GM04503 (cell line): ENCODE measurements at places on chromosomes 4 and X.
A peak's percentile ranks its signal among the peaks of the same experiment; 100 is the strongest.

GRCh38 chrX:134459683-134460004, 321 bp upstream of the HPRT1 start:
- DNase-seq: no peak

DNA sequence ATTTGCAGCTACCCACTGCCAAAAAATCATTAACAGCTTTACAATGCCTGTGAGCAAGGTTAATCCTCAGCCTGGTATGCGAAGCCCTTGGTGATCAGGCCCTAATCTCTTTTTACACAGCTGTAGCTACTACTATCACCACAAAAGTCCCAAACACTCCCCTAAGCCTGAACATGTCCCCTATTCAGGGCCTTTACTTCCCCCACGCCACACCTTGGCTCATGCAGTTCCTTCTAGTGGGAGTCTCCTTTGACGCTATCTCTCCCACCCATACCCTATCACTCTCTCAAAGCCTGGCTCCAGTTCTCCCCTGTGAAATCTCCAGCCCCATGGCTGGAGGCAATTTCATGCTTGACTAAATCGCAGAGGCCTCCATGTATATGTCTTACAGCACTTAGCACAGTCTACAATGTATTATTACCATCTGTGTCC, 90.6 kb upstream of the CBR4 start:
- DNase-seq: no peak

- DNase-seq: no peak
Measured at GRCh38 chr4:55125087-55125721, at the start of gene KDR. Gene KDR (minus strand): TSS chr4:55125595. CDS start chr4:55125293, 302 bp downstream.

GRCh38 chr4:48409203-48409602, 67.9 kb downstream of the SLAIN2 start:
- DNase-seq: no peak

GRCh38 chr4:148574502-148574901, 132.3 kb upstream of the NR3C2 start:
- DNase-seq: peak; percentile 7

DNA sequence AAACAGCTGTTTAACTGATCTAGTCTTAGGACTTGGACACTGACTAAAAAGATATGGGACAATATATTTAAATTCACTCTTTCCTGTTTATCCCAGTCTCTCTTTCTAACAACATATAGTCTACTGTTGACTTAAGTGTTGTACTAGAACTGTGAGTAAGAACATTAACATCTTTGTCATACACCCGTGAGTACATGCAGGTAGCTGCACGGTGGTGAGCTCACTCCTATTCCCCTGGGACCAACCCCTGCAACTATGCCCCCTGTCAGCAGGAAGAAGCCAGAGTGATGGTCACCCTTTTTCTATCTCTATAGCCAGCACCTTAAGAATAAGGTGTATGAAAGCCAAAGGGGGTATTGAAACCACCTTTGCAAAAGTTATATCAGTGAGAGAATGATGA, 17.6 kb downstream of the TBL1X start:
- no peak for DNase-seq

DNA sequence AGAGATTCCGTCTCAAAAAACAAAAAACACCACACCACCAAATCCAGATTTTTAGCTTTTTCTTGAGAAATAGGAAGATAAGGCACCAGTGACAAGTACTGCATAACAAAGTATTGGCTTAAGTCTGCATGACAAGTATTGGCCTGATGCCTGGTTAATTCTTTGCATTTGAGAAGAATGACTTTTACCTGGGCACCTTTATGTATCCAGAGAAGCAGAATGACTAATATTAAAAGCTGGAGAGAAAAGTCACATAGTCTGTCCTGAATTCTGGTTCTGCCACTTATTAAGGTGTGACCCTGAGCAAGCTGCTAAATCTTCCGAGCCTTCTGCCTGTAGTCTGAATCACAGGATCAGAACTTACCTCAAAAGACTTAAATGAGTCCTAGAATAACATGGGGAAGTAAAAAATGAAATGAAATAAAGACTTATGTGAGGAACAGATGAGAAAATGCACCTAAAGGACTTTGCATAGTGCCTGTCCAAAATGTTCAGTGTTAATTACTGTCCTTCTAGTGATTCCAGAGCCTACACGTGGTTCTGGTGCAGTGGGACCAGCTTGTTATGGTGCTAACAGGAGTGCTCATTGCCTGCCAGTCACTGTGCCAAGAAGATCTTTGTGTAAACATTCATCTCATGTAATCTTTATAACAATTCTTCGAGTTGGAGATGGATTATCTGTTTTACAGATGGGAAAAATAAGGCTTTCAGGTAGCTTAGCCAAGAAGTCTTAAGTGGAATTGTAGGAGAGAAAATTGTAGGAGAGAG, 31.6 kb downstream of the UGDH start:
- no peak for DNase-seq

DNA sequence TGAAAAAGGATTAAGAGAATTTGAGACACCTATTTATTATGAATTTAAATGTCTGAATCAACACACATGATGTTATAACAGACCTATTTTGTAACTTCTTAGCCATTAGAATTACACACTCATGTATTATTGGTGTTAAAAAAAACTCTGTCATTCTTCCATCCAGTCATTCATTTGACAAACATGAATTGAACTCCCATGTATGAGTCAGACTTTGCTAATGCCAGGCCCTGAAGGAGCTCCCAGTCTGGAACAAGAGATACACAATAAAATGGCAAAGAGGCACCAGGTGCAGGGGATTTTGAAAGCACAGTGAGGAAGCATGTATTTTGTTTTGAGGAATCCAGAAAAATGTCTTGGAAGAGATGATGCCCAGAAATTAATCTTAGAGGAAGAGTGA, 87.7 kb upstream of the EFHC2 start:
- DNase-seq: no peak

GRCh38 chr4:15130441-15130840, 128.2 kb downstream of the CPEB2 start:
- DNase-seq: no peak

- peak; percentile 11 for DNase-seq
Measured at GRCh38 chr4:187075514-187075913, 351.9 kb upstream of the FAT1 start.

DNA sequence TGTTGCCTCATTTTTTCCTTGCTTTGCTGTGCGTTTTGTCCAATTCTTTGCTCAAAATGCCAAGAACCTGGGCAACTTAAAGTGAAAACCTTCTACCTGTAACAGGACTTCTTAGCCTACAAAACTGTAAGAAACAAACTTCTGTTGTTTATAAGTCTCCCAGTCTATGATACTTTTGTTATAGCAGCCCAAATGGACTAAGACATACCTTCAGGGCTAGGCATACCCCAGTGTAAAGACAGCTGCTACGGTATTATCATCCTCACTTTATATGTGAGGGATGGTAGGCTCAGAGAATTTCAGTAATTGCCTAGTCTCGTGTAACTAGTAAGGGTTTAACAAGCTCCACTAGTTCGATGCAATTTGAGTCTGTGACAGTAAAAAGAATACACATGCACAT, 6.0 kb upstream of the OPHN1 start:
- no peak for DNase-seq

- DNase-seq: peak; percentile 81
Measured at GRCh38 chrX:39903343-39903742, 194.4 kb downstream of the BCOR start.

DNA sequence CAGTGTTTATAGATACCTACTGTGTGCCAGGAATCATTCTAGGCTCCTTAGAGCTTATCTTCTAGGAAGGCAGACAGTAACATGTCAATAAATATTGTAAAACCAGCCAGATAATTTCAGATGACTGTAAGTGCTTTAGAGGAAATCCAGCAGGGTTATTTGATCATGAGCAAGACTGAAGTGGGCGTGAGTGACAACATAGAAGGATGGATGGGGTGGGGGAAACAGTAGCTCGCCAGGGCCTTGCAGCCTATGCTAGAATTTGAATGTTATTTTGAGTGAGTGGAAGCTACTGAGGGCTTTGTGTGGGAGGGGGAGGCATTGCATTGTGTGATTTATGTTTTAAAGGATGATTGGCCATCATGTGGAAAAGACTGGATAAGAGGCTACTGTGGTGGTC, 6.7 kb downstream of the SRD5A3 start:
- no peak for DNase-seq

- DNase-seq: no peak
Measured at GRCh38 chr4:124948976-124949597, 236.6 kb upstream of the ANKRD50 start.

DNA sequence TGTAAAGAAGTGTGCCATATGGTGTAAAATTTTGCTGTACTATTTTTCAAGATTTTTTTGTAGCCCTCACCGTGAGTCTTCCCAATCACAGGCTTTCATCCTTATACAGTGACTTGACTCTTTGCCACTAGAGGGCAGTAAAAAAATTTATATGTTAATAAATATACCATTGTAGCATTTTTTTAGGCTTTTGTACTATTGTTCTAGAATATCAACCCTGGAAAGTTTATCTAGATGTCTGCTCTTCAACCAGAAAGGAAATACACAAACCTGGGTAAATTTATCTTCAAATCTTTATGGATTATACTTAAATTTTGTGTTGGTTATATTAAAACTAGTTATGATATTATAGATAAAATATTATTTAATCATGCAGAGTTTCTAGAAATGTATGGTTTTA, 235.3 kb downstream of the TENM3 start:
- peak; percentile 5 for DNase-seq

DNA sequence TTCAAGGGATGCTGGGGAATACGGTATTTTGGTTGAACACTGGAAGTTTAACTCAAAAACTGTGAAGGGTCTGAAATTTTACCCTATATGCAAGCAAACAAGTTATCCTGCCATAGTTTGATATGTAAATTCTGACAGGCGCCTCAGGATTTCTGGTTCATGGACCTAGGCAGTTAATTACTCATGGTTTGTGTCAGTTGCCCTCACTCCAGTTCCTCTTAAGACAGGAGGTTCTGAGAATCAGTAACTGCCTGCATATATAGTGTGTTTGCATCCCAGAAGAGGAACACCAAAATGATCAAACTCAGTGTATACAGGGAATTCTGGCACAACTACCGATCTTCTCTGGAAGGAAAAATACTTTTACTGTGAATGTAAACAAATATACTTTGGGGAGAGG, 360.4 kb upstream of the NWD2 start:
- no peak for DNase-seq

DNA sequence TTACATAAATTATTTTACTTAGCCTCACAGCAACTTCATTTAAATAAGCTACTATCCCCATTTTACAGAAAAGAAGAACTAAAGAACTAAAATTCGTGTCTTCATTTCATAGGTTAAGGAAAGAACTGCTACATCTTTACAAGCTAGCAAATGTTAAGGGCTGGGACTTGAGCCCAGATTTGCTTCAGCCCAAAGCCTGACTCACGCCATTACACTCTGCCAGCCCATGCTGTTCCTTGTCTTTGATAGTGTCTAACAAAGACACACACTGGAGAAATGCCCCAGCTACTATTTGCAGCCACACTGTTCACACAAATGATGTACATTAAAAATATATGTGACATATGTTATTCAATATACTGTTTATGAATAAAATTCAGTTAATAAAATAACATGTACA, 29.0 kb upstream of the ERVMER34-1 start:
- peak; percentile 41 for DNase-seq

- DNase-seq: no peak
Measured at GRCh38 chr4:19752599-19752998, 499.1 kb upstream of the SLIT2 start.

GRCh38 chr4:140012688-140013486, 141.1 kb downstream of the MAML3 start:
- no peak for DNase-seq

DNA sequence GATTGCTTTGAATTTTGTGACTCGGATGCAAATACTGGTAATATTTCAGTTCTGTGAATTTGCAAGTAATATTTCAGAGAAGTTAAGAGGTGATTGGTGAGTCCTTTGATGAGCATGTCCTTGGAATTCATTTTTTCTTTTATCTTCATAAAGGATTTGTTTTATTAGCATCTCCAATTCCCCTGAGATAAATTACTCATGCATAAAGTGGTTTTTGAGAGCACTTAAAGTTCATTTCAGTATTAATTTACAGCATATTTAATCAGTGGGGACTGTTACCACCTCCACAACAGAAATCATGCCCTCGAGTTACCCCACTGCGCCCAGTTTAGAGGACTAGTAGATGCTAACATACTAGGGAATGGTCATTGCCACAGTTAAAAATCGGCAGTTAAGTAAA, 65.0 kb downstream of the ZFX start:
- no peak for DNase-seq

GRCh38 chrX:31894152-31894551, 822.3 kb upstream of the FTHL17 start:
- no peak for DNase-seq

GRCh38 chrX:74540635-74541249, 73.7 kb downstream of the RLIM start:
- no peak for DNase-seq

DNA sequence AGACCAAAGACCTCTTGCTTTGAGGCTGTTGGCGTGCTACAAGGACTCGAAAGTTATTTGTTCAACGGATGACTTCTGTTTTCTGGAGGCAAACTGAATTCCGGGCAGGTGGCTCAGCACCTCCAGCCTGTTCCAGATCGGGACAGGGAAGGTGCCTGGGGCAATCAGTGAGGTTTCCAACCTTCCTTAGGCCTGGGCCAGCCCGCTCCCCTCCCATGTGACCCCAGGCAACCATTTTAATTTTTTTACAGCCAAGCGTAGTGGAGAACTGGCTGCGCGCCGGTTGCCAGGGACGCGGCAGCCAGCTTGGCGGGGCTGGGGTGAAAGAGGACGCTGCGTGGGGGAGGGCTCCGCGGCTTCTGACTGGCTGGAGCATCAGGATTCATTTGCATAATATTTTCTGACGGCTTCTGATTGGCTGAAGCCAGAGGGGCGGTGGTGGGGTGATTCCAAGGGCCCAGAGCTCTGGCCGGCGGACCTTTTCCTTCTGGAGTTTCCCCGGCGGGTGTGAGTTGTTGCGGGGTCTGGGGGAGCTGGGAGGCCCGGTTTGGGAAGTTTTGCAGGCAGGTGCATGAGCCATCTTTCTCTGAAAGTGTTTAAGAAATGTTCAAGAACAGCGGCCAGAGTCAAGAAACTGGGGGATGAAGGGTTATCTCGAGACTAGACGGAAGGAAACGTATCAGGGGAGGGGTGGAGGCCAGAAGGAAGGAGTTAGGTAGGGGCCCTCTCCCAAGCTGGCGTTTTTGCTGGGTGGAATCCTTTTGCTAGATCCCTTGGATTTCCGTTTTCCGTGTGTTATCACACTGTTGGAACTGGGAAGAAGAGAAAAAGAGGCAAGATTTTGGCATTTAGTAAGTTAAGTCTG, at the start of gene MID1IP1:
Gene MID1IP1 (plus strand): TSS at position 479 of the 865 bp plus-strand sequence. CDS start 3,488 bp downstream, outside the sequence.
- no peak for DNase-seq

DNA sequence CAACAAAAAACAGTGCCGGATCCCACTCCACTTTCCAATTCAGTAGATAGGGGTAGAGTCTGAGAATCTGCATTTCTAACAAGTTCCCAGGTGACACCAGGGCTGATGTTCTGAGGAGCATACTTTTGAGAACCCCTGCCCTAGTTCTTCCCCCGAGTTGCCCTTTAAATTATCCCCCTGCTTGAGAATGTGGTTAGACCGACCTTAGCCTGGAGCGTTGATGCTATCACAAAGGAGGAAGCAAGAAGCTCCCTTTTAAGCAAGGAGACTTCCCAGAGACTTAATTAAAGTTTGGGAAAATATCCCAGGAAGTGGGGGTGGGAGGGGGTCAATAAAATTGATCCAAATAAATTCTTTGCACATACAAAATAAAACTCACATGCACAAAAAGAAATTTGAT, 485.9 kb downstream of the SMARCA1 start:
- no peak for DNase-seq
